ENCODE measurements at places on chromosomes 2 and 18. TPM values are rescaled to one million over a fixed set of nuclear protein-coding genes. Genes with fewer than 3 reads are reported as not detected.

DNA sequence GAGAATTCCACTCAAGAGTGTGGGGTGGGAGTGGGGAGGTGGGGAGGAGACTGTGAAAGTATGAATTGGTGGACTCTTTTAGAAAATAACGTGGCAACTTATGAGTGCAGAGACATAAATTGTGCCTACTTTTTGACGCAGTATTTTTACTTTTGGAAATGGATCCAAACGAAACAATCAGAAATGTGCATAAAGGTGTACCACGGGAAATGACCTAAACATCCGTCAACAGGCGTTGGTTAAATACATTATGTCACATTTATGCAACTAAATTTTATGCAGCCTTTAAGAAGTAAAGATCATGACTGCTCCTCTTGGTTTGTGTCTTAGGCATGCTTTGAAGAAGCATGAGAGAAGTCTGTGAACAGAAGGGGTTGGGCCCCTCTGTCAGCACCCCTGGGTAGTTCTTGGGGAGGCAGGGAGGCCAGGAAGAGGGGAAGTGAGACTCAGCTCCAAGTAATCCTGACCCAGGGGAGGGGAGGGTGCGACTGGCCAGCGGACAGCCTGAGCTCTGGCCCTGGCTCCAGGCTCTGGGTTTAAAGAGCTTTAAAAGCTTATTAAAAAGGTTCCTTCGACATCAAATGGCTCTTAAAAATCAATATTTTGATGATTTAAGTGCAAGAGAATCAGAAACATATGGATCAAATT lies 126.4 kb upstream of the HAAO start:
- DNase-seq = no peak

- no peak for DNase-seq
Observed at GRCh38 chr2:16026816-16027501, 86.6 kb downstream of the MYCN start.

The CCDC85A gene
- total RNA-seq = 5.5 TPM

The ANKRD62 gene
- not detected for total RNA-seq

The CDH2 gene
- 321 TPM for total RNA-seq
